ENCODE measurements at places on chromosomes 4 and X.
A peak's percentile ranks its signal among the peaks of the same experiment; 100 is the strongest.

DNA sequence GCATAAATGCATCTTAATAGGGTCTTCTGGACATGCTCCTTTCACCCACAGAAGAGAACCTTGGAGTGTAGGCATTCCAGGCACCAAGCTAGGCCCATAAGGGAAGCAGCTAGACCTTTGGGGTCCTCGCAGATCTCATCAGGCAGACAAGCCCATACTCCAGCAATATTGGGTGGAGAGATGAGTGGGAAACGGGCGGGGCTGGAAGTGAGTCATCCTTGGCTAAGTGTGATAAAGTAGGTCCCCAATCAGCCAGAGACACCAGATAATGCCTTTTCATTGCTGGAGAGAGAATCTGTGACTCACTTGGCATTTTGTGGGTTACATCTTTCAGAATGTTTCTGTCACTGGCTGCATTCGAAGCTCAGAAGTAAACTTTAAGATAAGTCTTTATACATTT lies 133.3 kb upstream of the MBNL3 start:
- no peak for DNase-seq

DNA sequence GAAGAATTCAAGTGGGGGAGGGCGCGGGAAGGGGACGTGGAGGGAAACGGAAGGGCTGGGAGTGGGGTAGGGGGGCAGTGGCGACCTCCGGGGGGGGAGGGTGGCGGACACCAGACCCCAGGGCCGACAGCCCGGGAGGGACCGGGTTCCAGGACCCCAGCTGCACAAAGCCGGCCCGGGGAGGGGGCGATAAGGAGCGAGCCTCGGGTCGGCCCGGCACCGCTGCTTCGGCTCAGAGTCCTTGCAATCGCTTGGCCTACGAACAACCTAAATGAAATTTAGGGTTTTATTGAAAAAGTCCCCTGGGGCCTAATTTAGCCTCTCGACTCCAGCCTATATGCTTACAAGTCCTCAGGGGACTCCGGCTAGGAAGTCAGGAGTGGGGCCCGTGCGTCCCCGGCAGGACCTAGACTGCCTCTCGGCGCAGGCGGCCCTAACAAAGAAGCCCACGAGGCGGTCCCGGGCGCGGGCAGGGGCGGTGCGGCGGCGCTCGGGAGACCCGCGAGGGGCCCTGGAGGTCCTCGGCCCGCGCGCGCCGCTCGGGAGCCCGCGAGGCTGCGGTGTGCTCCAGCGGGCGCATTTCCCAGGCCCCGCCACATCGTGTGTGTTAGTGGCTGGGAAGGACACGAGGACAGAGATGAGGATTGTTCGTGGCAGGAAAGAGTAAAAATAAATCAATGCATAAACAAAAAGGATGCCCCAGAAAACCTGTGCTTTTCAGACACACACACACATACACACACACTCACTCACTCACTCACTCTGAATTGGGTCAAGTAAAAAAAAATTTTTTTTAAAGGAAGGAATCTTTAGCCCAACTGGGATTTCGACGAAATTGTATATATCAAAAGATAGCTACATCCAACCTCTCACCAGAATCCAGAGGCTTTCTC lies 70.0 kb downstream of the MGST2 start:
- DNase-seq, result no peak

GRCh38 chrX:283115-283845 lies 2.1 kb downstream of the PLCXD1 start:
- DNase-seq, result peak; percentile 62

- no peak for DNase-seq
Observed at GRCh38 chr4:142500966-142501365, 345.1 kb downstream of the INPP4B start.

DNA sequence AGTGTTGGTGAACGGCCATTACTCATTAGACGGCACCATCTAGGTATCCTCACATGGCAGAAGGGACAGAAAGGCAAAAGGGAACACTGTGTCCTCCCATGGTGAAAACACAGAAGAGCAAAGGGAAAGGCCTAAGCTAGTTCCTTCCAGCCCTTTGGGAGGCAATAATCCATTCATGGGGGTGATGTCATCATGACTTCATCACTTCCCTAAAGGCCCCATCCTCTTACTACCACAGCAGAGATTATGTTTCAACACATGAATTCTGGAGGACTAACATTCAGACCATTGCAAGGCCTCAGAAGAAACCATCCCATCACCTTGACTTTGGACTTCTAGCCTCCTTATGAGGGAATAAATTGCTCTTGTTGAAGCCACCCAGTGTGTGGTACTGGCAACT lies 238.2 kb downstream of the MGST2 start:
- no peak for DNase-seq

DNA sequence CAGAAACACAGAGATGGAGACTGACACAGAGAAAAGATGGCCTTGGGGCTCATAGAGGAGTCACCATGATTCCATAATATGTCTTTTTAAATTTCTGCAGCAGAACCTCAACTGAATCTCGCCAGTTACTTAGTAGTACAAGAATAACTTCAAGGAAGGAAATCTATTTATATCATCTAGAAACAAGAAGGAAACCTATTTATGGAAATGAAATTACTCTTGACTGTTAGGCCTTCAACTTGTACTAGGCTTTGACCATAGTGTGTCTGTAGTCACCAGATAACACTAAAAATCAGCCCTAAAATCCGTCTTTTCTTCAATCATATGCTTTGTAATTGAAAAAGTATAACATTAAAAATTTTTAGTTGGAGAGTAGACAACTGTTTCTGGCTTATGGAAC lies 740.4 kb downstream of the TRIML1 start:
- DNase-seq, result no peak

DNA sequence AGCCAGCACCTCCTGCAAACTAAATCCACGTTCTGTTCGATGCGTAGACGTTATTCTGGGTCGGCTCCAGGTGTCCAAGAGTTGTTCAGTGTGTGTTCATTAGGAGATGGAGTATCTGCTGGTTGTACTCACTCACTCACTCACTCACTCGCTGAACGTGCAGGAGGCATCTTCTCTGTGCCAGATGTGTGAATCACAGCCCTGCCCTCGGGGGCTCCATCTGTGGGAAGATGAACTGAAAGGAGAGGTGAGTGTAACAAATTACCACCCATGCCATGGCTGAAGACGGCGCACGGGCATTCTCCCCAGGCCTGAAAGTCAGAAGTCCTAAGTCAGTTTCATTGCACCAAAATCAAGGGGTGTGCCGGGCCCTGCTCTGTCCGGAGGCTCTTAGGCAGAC lies 16.1 kb downstream of the NSG1 start:
- DNase-seq, result no peak

DNA sequence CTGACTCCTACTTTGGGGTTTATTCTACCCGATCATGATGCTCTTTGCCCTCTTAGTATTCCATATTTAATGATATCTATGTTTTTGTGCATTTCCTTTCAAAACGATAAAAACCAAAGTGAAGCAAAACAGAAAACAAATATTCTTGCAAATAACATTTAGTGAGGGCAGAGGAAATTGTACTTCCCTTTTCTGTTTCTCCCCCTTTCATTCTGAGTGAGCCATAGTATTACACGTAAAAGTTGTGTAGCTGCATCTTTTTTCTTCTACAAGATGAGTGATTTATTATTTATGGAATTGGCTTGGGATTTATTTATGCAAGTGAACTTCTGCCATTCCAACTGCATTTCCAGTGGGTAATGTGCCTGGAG lies 109.9 kb downstream of the AFF2 start:
- no peak for DNase-seq

DNA sequence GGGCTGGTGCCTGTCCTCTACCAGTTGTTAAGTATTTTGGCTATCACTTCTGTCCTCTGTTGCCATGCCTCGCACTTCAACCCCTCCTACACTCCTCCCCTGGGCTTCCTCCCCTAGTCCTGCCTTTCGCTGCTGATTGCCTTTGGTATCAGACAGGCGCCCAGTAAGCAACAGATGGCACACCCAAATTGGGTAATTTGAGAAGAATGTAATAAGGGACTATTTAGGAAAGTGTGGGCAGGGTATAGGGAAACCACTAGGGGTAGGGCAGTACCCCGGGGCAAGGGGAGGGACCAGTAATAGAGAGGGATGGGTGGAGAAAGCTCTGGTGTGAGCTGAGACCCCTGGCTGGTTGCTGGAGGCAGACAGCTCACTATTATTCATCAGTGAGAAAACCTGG lies 172.7 kb upstream of the USP9X start:
- no peak for DNase-seq

DNA sequence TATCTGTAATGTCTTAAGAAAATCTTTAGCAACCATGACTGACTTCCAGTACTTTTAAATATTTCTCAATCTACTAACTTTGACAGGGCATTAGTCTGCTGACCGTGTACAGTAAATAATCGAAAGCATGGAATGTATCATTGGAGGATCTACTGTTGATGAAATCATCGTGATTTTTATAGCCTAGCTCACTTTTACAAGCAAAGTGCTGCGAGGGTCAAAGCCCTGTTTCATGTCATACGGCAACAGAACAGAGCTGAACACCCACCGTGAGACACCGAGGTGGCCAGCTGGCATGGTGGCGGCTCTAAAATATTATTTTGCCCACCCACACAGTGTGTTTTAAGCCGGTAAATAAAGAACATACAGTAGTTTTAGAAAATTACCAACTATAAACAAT lies 679.3 kb downstream of the FAT4 start:
- DNase-seq, result no peak

DNA sequence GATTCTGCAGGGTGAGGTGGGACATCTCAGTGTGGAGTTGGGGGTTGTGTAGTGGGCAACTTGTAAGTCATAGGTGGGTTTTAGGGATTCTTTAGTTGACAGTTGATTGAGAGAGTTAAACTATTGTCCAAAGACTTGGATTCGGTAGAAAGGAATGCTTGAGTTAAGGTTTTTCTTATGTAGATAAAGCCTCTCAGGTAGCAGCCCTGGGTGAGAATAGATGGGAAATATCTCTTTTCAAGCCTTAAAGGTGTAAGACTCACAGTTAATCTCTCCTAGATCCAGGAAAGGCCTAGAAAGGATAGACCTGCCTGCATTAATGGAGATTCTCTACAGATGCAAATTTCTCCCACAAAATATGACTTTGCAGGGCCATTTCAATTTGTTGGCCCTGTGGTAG lies 108.4 kb downstream of the ARSJ start:
- no peak for DNase-seq

DNA sequence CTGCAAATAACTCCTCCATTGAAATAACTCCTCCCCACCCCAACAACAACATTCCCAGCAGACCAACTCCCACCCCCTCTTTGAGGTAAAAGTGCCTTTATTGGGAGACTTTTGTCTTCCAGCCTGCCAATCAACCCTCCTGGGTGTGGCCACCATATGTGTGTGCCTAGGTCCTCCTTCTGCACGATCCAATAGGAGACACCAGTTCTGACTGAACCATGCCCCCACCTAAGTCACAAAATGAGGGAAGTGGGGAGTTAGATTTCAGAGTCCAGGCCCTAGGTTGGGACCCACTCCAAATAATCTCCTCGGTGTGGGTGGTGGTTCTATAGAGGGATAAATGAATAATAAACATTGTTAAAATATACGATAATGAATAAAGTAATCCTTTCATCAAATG lies 3.0 kb downstream of the PLP2 start:
- DNase-seq, result no peak

GRCh38 chrX:7147413-7147977 lies at the start of gene STS:
Gene STS (plus strand): TSS chrX:7147712. CDS start chrX:7253200, 105,488 bp downstream.
- no peak for DNase-seq

DNA sequence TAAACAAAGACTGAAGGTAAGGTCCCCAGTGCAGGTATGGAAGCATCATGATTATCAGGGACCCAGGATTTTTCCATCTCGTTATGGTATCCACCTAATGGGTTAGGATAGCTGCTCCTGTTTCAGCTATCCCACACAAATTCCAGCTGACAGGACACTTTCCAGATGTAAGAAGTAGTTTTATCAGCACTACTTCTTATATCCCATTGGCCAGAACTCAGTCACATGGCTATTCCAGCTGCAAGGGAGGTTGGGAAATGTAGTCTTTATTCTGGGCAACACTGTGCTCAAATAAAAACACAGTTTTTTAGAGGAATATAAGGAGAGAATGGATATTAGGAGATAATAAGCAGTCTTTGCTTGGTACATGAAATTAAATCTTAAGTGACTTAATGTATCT lies 96.7 kb downstream of the SRPX start:
- DNase-seq, result no peak

DNA sequence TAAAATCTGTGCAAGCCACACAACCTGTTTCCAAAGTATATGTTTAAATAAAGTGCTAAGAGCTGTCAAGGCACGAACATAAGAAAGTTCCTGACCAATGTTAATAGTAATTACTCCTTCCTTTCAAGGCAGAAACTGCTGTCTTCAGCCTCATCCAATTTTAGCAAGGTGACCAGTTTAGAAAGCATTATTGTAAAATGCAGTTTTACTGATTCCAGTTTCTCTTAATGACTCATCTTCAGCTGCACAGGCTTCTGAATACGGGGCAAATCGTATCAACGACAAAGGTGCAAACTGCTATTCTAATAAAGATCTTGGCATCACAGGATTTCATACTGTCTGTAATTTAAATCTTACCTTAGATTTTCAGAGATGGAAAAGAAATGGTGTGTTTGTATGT lies 87.5 kb downstream of the PPP3CA start:
- DNase-seq, result no peak

DNA sequence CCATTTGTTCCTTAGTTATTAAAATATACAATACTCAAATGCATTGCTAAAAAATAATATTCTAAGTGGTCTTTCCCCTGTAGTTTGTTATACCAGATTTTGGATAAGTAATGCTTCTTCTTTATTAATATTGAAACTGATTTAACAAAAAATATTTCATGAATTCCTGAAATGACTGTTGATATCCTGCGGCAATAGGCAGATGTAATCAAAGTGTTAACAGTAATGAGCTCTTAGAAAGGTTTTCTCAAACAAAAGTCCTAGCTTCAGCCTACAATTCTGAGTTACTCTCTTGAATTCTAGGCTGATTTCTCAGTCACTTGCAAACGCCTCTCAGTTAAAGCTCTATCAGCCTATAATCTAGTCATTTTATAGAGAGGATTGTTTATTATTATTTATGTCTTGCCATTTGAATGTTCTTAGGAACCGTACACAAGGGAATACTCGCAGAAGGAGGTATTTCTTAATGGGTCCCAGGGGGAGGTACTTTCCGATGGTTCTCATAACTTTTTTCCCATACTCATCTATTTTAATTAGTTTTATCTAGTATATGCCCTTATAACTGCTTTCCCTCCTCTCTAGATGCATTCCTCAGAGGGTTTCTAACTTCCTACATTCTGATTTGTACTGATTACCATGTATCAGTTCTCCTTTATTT lies 96.8 kb downstream of the FNIP2 start:
- no peak for DNase-seq

GRCh38 chr4:14559646-14560045 lies 442.6 kb upstream of the CPEB2 start:
- DNase-seq, result no peak

DNA sequence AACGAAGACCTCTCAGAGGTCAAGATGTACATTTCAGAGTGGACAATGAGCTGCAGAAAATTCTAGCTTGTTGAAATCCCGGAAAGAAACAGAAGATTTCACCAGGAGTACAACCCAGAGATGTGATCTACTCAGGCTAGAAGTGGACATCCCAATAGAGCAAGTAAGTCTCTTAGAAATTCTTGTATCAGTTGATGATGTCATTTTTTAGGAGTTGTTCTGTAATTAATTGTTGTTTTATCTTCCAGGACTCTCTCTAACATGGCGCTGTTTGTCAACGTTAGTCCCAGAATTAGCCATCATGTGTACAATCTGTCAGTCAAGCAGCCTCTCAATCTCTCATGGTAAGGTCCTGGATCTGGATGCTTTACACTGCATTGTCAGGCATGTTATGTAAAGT lies 174.4 kb downstream of the GRIA3 start:
- DNase-seq, result no peak

- no peak for DNase-seq
Observed at GRCh38 chr4:159674241-159674640, 571.4 kb downstream of the RAPGEF2 start.

- DNase-seq, result no peak
Observed at GRCh38 chr4:182276210-182277109, 33.3 kb downstream of the TENM3 start.

All from pulmonary artery endothelial cell (primary cell).